ENCODE measurements at places on chromosomes 3 and 15. TPM values are rescaled to one million over a fixed set of nuclear protein-coding genes. Genes with fewer than 3 reads are reported as not detected.

- H3K27ac ChIP-seq, result no peak overlapping the region
- H3K4me3 ChIP-seq, result no peak overlapping the region
- no peaks in the 10 kb centered on the region for H3K27me3 ChIP-seq
- no peaks in the 10 kb centered on the region for H3K36me3 ChIP-seq
- no peak for DNase-seq
- H3K4me1 ChIP-seq, result no peaks in the 10 kb centered on the region
Measured at GRCh38 chr3:167884481-167884880, 149.0 kb downstream of the SERPINI1 start.

- H3K27ac ChIP-seq, result no peak overlapping the region
- DNase-seq, result no peak
- H3K4me3 ChIP-seq, result no peak overlapping the region
- no peaks in the 10 kb centered on the region for H3K36me3 ChIP-seq
- no peaks in the 10 kb centered on the region for H3K4me1 ChIP-seq
- H3K27me3 ChIP-seq, result no peaks in the 10 kb centered on the region
Measured at GRCh38 chr3:128197855-128198254, 44.6 kb downstream of the EEFSEC start.

- peaks cover 46% of the 10 kb centered on the region for H3K4me1 ChIP-seq
- no peaks in the 10 kb centered on the region for H3K27me3 ChIP-seq
- H3K27ac ChIP-seq, result no peak overlapping the region
- no peak overlapping the region for H3K4me3 ChIP-seq
- no peak for DNase-seq
- no peaks in the 10 kb centered on the region for H3K36me3 ChIP-seq
Measured at GRCh38 chr15:90859234-90860131, 8.9 kb upstream of the FURIN start.

DNA sequence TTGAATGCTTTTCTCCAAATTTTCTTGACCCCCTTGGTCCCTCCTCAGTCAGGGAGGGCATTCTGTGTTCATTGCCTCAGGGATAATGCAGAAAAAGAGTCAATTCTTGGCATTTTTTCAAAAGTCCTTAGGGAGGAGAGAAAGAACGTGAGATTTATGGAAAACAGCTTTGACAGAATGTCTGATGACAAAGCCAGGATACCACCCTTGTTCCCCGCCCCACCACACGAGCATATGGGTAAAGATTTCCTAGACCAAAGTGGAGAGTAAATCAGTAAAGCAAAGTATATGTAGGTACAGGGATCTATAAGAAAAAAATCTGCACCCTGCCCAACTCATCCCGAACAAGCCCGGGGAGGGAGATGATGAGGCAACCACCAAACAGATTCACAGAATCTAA lies 11.2 kb downstream of the SRGAP3 start:
- no peaks in the 10 kb centered on the region for H3K27me3 ChIP-seq
- H3K4me1 ChIP-seq, result no peaks in the 10 kb centered on the region
- no peaks in the 10 kb centered on the region for H3K36me3 ChIP-seq
- H3K27ac ChIP-seq, result no peak overlapping the region
- H3K4me3 ChIP-seq, result no peak overlapping the region
- DNase-seq, result no peak

Gene RHCG
- not detected for total RNA-seq
